ENCODE measurements at places on chromosomes 4 and X.

DNA sequence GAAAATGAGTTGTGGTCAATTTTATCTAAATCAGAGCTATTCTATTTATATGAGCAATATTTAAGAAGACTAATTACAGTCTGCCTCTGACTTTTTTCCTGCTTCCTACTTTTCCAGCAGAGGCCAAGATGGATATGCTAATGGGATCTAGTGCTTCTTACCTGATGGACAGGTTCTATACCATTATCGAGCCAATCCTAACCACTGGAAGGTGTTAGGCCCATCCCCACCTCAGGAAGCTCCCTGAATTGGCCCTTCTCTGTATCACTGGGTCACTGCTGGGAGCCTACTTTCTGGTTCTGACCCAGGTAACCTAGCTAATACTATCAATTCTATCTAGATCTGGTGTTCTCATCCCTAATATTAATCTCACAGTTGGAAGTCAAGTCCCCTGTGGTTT, 577 bp upstream of the YIPF7 start:
- no peak for DNase-seq

DNA sequence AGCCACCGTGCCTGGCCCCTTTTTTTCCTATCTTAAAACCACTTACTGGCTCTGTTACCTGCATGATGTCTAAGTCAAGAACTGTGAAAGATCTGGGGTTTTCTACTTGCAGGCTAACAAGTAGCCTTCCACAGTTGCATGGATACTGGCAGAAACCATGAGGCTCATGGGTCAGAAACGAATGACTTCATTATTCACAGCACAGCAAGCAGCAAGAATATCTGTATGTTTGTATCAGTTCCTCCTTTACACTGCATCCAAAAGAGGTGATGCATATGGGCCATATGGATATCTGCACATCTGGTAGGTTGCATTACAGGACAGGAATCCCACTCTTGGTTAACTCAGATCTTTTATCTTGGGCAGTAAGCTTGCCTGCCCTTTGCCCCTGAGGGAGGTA, 154.9 kb upstream of the NUDT6 start:
- no peak for DNase-seq

GRCh38 chrX:19698122-19698521, 182.8 kb upstream of the MAP3K15 start:
- DNase-seq: no peak

DNA sequence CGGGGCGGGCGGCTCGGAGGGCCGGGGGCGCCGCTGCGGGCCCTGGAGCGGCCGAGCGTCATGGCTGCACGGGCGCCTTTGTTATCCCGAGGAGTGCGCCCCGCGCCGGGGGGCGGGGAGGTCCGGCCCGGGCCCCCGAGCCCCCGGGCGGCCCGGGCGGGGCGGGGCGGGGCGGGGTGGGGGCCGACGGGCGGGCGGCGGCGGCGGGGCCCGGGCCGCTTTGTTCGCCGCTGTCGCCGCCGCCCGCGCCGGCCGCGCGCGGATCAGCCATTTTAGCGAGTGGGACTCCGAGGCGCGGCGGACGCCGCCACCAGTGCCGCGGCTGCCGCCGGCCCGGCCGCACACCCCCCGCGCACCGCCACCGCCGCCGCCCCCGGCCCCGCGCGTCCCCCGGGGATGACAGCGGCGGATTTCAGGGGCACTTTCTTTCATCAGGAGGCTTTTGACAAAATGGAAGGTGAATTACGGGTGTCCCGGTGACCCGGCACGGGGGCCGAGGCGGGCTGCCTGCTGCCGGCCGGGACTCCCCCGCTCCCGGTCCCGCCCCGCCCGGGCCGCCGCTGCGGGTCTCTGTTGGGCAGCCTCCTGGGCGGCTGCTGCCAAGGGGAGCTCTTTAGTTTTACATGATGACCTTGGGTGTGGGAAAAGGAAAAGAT, 1.2 kb downstream of the HMGB3 start:
- no peak for DNase-seq

GRCh38 chr4:15961781-15962510, 1.0 kb downstream of the FGFBP2 start:
- DNase-seq: no peak

GRCh38 chr4:142974328-142974727, 128.2 kb upstream of the INPP4B start:
- DNase-seq: no peak

DNA sequence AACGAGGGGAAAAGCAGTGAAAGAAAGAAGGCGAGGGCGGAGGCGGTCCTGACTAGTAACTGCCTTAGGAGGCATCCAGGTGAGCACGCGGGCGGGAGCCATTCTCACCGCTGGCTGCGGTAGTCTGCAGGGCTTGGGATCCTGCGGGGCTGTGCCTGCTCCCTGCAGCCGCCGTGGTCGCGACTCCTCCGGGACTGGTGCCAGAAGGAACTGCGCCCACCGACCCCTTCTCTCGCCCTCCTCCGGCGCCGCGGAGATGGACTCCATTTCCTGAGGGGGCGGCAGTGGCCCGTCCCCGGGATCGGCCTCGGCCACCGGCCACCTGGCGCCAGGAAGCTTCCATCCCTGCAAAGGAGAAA, 543 bp downstream of the NFXL1 start:
- DNase-seq: peak; percentile 11

DNA sequence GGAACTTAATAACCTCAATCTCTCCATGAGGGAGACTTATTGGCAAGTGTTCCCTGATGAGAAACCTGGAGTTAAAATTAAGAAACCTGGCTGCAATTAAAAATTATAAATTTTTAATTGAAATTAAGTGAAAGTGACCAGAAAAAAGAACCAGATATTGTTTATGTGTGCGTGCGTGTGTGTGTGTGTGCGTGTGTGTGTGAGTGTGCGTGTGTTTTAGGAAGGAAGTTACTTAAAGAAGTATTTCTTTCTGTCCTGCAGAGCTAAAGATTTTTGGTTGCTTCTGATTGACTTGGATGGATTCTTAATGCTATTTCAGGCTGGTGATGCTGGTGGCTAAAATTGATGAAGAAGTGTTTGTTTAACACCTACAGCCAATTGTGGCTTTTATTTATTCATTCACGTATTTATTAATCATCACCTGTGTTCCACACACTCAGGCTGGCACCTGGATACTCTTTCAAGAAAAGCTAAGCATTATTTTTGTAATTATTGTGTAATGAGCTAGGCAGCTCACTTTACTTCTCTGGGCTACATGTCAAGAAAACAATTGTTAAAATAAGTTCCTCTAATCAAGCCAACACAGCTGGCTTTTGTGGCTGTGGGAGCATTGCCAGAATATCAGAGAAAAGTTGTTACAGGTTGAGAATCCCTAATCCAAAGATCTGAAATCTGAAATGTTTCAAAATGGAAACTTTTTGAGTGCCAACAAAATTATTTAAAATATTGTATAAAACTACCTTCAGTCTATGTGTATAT, 68.5 kb downstream of the CEP44 start:
- no peak for DNase-seq

- no peak for DNase-seq
Observed at GRCh38 chr4:82630079-82630478, 68.3 kb upstream of the TMEM150C start.

DNA sequence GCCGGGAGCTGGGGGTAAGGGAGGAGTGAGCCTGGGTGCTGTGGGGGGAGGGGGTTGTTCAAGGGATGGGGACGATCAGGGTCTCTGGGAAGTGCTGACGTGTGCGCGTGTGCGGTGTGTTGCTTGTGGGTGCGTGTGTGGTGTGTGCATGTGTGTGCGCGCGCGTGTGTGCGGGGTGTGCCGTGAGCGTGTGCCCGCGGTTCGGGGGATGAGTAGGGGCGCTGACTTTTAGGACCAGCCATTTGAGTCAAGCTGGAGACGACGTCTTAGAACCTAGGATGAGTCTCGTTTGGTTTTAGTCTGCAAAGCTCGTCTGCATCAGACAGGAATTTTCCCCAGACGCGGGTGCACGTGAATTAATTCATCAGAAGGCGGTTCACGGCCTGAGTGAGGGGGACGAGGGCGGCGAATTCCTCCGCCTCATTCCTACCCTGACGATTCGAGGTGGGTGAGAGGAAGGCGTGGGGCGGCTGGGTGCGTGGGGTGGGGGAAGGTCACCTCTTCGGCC, 950 bp upstream of the TMEM271 start:
- DNase-seq: no peak

DNA sequence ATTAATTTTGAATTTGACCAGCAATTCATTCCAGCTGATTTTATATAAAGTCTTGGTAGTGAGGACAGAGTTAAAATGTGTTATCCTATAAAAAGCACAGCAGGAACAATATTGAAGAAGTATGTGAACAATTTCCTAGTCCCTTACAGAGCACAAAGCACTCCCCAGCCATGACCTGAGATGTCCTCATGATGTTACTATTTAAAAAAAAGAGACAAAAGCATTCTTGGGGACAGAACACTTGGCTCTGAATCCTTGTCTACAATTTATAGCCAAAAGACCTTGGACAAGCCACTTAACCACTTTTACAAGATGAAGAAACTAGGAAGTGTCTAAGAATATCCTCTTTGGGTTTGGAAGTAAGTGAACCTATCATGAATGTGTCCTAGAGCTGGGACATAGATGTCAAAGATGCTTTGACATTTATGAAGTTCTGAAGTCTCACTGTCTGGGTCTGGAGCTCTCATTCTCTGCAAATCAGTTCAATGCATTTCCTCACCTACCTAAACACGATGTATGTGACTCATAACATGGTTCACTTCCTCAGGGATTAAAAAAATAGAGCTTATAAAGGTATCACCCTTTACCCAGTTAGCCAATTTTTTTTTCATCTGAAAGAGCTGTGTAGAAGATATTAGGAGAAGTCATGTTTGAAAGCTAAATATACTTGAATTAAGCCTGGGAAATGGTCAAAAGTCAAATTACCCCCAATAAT, 61.4 kb downstream of the IGFBP7 start:
- no peak for DNase-seq

GRCh38 chr4:104901438-104901837, 245.2 kb upstream of the TET2 start:
- no peak for DNase-seq

DNA sequence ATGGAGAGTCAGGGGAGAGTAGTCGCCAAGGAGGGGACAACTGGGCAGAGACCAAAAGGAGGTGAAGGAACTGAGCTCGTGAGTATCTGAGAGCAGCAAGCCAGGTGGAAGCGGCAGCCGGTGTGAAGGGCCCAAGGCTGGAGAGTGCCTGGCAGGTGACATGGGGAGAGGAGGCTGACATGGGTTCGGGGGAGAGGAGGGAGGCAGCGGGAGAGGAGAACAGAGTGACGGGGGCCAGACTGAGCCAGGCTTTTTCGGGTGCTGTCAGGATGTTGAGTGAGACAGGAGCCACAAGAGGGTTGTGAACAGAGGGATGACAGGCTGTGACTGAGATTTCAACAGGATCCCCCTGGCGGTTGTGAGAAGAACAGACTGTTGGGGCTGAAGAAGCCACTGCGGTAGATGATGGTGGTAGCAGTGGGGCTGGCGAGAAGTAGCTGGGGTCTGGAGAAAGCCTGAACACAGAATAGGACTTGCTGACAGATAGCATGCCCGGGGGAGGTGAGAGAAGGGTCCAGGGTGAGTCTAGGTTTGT, 5.7 kb downstream of the ELK1 start:
- no peak for DNase-seq

DNA sequence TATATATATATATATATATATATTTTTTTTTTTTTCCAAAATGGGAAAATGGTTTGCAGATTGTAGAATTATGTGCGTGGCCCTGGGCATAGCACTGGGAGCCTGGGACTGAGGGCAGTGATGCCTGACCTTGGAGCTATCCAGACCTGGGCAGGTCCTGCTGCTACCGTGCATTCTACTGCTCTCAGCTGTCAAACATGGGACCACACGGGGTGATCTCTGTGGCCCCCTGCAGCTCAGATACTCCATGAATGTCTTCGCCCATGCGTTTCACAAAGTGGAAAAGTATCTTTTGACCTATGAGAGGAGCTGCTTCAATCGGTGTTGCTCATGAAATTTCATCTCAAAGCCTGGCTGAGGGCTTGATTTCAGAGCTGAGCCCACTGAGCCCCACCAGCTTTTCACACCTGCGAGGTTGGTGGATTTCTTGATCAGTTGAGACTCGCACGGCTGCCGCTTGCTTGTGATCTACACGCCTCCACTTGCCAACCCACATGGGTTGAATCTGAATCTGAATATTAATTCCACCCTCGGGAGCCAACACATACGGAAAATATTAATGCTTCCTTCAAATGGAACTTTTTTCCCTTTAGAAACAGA, 35.7 kb downstream of the ING2 start:
- no peak for DNase-seq

DNA sequence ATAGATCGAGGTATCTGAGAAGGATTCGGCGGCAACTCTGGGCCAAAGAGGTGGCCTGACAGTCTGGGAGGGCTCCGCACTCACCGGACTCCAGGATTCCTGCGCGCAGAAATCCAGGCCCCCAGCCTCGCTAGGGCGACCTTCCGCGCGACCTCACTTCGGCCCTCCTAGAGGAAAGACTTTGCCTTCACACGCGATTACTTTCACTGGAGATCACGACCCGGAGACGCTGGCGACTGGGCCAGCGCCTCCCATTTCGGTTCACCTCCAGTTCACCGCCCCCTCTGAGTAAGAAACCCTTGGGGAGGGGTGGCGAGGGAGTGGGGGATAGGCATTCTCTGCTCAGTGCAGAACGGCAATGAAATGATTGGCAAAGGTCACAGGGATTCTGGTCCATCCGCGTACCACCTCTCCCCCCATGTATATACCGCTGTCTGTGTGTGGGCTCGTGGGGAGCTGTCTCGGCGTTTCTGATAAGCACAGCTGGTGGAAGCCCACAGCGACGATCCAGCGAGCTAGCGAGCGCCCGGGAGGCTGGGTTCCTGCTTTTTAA, 2.5 kb downstream of the POU3F4 start:
- no peak for DNase-seq

GRCh38 chr4:107071108-107071507, 35.0 kb upstream of the DKK2 start:
- DNase-seq: no peak

- DNase-seq: no peak
Observed at GRCh38 chr4:128322311-128322710, 34.7 kb upstream of the PGRMC2 start.

DNA sequence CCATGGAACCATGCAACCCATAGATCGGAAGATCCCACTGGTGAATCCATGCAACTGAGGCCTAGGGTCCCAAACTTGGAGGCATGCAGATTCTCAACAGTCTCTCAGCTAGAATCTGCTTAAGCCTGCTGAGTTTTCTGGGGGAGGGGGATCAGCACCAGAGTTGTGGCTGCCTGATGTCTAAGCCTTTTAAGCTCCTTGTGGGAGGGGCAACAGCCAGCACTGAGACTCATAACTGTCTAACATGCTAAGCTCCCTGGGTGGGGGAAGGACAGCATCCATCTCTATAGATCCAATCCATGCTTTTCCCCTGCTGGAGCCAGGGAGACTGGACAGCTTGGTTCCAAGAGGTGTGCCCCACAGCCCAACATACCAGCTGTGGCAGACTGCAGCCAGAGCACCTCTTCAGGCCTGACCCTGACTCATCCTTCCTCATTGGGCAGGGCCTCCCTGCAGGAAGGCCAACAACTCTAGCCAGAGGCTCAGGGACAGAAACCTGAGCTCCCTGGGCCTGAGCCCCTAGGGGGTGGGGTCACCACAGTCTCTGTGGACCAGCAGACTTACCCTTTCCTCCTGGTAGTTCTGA, 300.1 kb upstream of the SLC7A11 start:
- no peak for DNase-seq

- DNase-seq: no peak
Observed at GRCh38 chr4:144787365-144788258, 141.7 kb downstream of the HHIP start.
